ENCODE measurements at places on chromosomes 1 and 21. TPM values are rescaled to one million over a fixed set of nuclear protein-coding genes. Genes with fewer than 3 reads are reported as not detected.

DNA sequence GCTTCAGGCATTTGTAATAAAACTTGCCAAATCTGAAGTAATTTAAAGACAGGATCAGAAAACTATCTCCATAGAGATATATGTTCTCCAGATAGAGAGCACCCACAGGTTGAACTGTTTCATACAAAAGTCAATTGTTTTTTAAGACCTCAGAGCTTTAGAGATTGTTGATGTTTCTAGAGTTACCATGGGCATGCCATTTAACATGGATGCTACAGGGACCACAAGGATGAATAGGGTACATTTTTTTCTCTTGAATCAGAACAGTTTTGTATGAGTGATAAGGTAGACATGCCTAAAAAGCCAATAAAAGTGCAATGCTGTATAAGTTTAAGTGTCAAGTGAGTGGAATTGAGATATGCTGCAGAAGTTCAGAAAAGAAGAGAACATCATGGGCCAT, 511.0 kb upstream of the CAMK1G start:
- H3K4me3 ChIP-seq, result no peak overlapping the region
- no peak overlapping the region for H3K27ac ChIP-seq
- H3K36me3 ChIP-seq, result no peaks in the 10 kb centered on the region
- DNase-seq, result no peak

Gene B3GALT2
- 0.32 TPM for total RNA-seq

Gene MNDA
- total RNA-seq, result 7.0 TPM

- no peak overlapping the region for H3K27ac ChIP-seq
- no peaks in the 10 kb centered on the region for H3K4me1 ChIP-seq
- H3K36me3 ChIP-seq, result no peaks in the 10 kb centered on the region
- DNase-seq, result no peak
- H3K4me3 ChIP-seq, result no peak overlapping the region
- no peaks in the 10 kb centered on the region for H3K27me3 ChIP-seq
These were observed 3.1 kb upstream of the ZBTB8A start for GRCh38 chr1:32536117-32536516.
